ENCODE measurements at places on chromosomes 11 and 22.
A peak's percentile ranks its signal among the peaks of the same experiment; 100 is the strongest.

GRCh38 chr11:33463059-33463458 is 205.9 kb downstream of the HIPK3 start:
- DNase-seq, result no peak

DNA sequence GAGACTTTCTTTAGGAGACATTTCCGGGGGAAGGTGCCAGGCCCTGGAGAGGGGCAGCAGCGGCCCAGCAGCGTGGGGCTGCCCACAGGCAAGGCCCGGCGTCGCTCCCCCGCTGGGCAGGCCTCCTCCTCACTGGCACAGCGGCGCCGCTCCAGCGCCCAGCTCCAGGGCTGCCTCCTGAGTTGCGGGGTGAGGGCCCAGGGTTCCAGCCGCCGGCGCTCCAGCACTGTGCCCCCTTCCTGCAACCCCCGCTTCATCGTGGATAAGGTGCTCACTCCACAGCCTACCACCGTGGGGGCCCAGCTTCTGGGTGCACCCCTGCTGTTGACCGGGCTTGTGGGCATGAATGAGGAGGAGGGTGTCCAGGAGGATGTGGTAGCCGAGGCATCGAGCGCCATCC is 15.2 kb upstream of the MDK start:
- DNase-seq, result no peak

- DNase-seq, result no peak
These were observed 20.3 kb upstream of the MALAT1 start for GRCh38 chr11:65478388-65479183.

GRCh38 chr11:117970400-117971024 is 15.7 kb upstream of the IL10RA start:
- DNase-seq, result no peak

DNA sequence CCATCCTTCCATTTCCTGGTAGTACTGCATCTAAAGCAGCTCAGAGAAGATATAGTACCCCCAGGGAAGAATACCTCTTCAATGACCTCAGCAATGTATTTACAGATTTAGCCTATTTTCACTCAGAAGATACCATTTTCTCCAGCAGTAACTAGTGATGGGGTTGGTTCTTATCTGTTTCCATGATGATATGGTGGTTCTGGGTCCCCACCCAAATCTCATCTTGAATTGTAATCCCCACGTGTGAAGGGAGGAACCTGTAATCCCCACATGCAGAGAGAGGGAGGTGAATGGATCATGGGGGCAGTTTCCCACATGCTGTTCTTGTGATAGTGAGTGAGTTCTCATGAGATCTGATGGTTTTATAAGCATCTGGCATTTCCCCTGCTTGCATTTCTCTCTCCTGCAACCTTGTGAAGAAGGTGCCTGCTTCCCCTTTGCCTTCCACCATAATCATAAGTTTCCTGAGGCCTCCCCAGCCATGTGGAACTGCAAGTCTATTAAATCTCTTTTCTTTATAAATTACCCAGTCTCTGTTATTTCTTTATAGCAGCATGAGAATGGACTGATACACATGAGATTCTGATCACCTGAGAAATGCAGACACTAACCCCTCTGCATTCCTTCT is 139.2 kb downstream of the CCDC81 start:
- DNase-seq, result no peak

- DNase-seq, result peak; percentile 48
These were observed at the start of gene LRFN4 for GRCh38 chr11:66856496-66857233. Gene LRFN4 (plus strand): TSS chr11:66857064. CDS start chr11:66857745, 681 bp downstream.

GRCh38 chr11:113376156-113376555 is 11.4 kb upstream of the ANKK1 start:
- DNase-seq, result no peak
